B cell (primary cell): ENCODE measurements at places on chromosomes 3 and 15. TPM values are rescaled to one million over a fixed set of nuclear protein-coding genes. Genes with fewer than 3 reads are reported as not detected.

The CHRFAM7A gene
- total RNA-seq: 1.1 and 1.2 TPM in 2 replicates

The CX3CR1 gene
- 0.19 and 0.27 TPM in 2 replicates for total RNA-seq

DNA sequence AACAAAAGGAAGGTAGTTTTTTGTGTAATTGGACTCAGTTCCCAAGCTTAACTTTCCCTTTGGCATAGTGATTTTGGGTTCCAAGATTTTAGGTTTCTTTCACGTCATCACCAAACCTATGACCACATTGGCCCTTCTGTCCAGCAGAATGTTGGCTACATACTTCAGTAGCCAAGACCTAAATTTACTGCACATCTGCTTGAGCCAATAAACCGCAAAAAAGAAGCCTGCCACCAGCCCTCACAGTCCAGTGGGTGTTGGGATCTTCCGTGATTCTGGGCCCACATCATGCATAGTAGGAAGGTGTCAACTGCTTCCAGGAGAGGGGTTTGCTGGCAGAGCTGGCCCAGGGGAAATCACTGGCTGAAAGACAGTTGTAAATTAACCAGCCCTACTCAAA, 57.6 kb upstream of the LIPC start:
- H3K27ac ChIP-seq: no peak overlapping the region
- H3K4me3 ChIP-seq: no peak overlapping the region
- no peaks in the 10 kb centered on the region for H3K27me3 ChIP-seq
- no peak for DNase-seq

DNA sequence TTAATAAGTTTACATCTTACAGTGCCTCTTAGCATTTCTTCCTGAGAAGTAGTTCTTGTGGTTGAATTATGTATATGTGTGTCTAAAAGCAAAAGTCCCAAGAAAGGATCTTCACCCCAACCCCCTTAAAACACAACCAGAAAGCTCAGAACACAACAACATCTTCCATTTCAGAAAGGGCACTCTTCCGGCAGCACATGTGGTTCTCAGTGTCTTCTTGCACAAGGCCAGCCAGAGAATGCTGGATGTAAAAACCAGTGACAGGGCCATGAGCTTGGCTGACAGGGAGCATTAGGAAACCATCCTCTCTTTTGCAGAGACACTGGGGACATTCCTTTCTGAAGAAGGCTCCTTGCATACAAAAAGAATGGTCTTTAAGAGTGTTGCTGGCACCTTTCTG, 45.0 kb downstream of the EEFSEC start:
- no peak overlapping the region for H3K4me3 ChIP-seq
- no peak for DNase-seq
- H3K36me3 ChIP-seq: peaks cover 9% of the 10 kb centered on the region
- no peaks in the 10 kb centered on the region for H3K27me3 ChIP-seq
- no peak overlapping the region for H3K27ac ChIP-seq
- H3K4me1 ChIP-seq: no peaks in the 10 kb centered on the region
